ENCODE measurements at places on chromosomes 2 and 18.

DNA sequence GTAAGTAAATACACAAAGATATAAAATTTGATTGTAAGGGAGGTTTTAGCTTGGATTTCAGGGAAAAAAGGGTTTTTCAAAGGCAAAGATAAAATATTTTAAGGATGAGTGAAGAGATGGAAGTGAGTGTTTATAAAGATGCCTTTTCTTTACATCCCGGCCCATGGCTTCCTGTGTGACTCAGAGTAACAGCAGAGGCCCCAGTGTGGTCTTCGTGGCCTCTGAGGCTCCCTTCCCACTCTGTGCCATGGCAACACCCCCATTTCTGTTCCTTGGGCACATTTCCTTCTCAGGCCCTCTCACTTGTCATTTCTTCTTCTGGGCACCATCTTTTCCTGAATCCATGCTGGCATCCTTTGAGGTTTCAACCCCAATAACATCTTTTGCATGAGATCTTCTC is 92.6 kb upstream of the TMEM18 start:
- DNase-seq, result no peak

DNA sequence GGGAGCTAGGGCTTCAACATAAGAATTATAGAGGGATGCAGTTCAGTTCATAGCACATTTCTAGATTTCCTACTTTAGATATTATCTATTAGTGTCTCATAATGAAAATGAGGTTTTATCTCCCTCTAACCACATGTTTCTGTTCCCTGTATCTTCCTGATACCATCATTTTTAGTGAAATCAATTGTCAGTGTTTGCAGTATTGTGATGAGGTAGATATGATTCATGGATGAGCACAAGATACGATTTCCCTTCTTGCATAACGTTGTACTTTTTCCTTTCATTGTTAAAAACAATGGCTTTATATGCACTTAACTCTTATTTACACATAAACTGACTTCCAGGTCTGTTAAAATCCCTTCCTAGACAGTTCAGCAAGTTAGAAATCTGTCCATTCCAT is 211.4 kb downstream of the ZBTB7C start:
- DNase-seq, result no peak

DNA sequence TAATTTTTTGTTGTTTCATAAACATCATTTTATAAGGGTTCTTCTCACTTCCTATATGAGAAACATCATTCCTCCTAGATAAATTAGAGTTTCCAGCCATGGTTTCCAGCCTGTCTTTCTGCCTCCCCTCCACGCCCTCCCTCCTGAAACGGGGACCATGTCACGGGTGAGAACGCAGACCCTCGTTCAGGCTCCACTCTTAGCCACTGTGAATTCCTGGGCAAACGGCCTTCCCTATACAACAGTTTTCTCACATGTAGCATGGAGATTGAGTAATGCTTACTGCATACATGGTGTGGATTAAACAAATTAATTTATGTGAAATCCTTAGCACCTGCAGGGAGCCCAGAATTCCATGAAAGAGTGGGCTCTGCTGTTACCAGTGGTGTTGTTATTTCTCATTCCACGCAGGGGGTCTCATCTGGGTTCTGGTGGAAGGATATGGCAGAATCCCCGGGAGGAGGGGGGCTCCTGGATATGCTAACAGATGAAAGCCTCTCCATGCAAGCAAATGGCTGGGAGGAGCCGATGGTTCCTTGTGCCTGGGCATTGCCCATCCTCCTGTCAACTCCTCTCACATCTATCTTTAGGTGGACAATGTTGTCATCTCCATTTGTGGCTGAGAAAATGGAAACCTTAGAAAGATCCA is 54.0 kb upstream of the TWIST2 start:
- DNase-seq, result no peak

GRCh38 chr2:8303322-8303832 is 378.5 kb upstream of the ID2 start:
- DNase-seq, result no peak

GRCh38 chr2:100223502-100223901 is 81.1 kb upstream of the AFF3 start:
- DNase-seq, result no peak

DNA sequence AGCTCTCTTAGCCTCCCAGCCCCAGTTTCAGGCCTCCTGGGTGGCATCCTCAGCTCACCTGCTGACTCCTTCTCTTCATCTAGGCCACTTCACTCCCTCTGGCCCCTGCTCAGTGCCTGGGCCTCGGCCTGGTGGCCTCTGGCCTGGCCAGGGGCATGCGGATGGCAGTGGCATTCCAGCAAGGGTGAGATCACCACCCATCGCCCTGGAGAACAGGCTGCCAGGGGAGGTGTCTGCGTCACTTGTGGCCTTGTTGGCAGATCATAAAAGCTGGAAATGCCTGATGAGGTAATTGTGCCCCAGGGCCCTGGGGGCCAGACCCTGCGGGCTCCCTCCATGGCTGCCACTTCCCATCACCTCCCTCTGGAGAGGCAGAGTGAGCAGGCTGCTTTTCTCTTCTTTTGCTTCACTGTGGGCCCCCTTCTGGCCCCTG is 72.5 kb upstream of the SMAD2 start:
- no peak for DNase-seq

DNA sequence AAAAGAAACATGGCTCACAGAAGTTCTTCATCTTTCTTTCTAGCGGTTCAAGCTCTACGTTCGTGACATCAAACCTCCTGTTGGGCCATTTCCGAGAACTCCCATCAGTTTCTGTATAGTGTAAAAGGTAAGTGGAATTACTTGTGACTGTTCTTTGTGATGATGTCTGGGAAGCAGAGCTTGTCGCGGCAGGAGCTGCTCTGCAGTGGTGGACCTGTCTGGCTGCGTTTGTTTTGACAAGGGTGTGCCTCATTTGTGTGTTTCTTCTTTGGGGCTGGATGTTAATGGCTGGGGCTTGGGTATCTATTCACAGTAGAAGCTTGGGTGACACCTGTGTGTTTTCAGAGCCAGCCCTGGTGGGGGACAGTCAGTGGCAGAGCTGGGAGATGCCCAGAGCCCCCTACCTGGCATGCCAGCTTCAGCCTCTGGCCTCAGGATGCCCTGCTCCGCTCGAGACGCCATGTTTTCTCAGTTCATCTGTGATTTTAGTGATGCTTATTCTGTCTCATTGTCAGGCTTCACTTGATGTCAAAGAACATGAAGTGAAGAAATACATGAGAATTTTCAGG is 59.6 kb downstream of the LDLRAD4 start:
- DNase-seq, result no peak

DNA sequence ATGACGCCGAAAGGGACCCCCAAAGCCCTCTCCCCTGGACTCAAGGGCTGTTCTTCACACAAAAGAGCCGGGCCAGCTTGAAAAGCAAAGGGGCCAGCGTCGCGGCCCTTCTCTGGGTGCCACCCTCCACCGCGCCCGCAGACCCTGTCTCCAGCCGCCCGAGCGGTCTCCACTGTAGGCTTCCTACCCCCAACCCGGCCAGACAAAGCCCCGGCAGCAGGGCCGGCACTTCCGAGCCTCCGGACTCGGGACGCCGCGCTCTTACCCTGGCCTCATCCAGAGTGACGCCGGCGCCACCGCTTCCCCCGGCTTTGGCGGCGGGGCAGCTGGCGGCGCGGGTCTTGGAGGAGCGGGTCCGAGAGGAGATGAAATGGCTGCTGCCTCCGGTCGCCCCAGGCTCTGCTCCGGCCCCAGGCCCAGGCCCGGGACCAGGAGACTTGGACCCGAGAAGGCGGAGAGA is 603 bp downstream of the ATAD2B start:
- no peak for DNase-seq

- DNase-seq, result no peak
These were observed 143.3 kb downstream of the MREG start for GRCh38 chr2:215870088-215870490.

GRCh38 chr2:238594796-238595749 is 168.3 kb downstream of the ASB1 start:
- no peak for DNase-seq

GRCh38 chr2:233414273-233414654 is 60.0 kb downstream of the DGKD start:
- no peak for DNase-seq

GRCh38 chr2:190550137-190550536 is 15.6 kb upstream of the NEMP2 start:
- no peak for DNase-seq

- no peak for DNase-seq
These were observed 22.9 kb downstream of the MBP start for GRCh38 chr18:77109648-77110019.

GRCh38 chr2:162908567-162908966 is 70.0 kb upstream of the KCNH7 start:
- no peak for DNase-seq

- no peak for DNase-seq
These were observed 82.8 kb downstream of the ZNF516 start for GRCh38 chr18:76412010-76412817.

- no peak for DNase-seq
These were observed at the start of gene KCNJ3 for GRCh38 chr2:154698296-154698720. Gene KCNJ3, plus strand, starts transcription at chr2:154698695. Its CDS starts 81 bp downstream, at chr2:154698776.

GRCh38 chr2:180604077-180604476 is 376.3 kb upstream of the UBE2E3 start:
- no peak for DNase-seq

DNA sequence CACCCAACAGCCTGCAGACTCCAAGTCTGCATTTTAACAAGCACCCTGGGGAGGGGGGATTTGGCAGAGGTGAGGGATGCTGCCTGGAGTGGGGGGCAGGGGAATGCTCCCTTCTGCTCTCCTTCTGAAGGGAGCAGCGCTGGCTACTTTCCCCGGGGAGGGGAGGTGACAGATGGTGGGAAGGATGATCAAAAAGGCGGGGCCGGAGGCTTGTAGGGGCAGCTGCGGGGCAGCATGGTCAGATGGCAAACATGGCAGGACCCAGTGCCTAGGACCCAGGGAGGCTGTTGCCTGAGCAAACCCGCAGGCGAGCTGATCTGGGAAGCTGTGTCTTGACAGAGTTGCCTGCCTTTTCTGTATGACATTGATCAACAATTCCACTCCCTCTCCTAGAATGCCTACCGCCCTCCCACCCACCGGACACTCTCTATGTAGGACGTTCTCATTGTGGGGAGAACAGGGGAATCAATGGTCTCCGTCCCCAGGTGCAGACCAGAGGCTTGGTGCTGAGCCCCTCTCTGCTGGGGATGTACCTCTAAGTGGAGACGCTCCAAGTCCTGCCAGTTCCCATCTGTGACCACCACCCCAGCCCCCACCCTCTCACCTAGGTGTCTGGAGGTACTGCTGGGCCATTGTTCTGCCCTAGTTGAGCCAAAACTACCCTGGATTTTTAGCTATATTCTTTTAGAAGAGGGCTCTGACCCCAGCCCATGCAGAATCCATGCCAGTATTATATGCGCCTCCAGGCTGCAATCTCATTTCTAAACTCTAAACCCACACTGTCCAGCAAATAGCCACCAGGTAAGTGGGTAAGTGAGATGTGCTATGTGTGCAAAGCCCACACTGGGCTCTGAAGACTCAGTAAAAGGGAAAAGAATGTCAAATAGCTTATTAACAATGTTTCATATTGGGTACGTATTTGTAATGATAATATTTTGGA is 89.7 kb upstream of the SEC11C start:
- DNase-seq, result no peak

DNA sequence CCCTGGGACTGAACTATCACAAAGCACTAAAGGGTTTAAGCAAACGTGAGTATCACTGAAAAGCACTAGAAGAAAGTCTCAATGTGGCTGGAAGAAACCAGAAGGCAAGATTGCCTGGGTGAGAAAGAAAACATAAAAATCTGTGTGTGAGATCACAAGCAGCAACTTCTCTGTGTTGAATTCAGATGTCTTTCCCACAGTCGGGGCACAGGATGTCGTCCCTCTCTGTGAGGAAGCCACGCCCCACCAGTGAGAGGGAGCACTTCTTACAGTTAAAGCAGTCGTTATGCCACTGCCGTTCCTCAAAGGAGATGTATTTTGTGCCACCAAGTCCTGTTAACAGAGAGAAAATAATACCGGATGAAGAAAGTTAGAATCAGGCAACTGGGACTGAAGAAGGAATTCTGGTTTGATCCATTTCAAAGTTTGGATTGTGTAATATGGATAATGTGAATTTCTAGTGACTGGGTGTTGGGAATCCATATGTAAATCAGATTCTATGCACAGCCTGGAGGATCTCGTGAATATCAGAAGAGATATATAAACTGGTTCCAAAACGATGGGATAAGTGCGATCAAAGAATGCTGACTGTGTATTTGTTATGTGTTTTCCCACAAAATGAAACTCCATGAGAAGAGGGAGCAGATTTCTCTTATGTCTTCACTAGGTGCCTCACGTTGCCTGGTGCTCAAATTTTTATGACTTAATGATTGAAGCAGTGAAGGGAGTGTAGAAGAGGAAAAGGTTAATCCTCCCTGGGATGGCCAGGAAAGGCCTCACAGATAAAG is 24.0 kb downstream of the C2orf49 start:
- no peak for DNase-seq

DNA sequence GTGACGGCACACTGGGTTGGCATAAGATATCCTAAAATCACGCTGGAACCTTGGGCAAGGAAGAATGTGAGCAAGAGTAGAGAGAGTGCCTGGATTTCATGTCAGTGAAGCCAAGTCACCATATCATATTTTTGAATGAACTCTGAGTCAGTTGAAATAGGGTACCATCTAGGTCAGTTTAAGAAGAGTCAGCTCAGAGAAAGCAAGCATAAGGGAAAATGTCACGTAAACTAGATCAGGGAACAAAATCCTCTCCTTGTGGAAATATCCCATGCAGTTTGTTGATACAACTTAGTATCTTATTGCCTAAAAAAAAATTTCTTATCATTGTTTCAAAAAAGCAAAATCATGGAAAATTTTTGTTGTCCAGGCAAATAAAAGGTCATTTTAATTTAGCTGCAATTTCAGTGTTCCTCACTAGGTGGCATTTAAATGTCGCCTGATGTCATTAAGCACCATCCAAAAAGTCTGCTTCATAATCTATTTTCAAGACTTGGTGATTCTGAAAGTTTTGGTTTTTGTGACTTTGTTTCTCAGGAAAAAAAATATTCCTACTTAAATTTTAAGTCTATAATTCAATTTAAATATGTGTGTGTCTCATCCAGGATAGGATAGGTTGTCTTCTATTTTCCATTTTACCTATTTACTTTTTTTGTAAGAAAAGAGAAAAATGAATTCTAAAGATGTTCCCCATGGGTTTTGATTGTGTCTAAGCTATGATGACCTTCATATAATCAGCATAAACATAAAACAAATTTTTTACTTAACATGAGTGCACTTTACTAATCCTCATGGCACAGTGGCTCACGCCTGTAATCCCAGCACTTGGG is 19.6 kb downstream of the RSAD2 start:
- no peak for DNase-seq

- no peak for DNase-seq
These were observed 579 bp downstream of the LOXL3 start for GRCh38 chr2:74552914-74553811.

DNA sequence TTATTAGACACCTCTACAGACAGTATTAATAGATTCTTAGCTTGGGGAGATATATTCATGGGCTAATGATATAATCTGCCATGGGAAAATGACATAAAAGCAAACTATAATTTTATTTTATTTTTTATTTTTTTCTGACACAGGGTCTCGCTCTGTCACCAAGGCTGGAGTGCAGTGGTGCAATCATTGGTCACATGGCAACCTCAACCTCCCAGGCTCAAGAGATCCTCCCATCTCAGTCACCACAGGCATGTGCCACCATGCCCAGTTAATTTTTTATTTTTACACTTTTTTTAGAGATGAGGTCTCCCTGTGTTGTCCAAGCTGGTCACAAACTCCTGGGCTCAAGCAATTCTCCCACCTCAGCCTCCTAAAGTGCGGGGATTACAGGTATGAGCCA is 39.3 kb downstream of the RTN4 start:
- no peak for DNase-seq

Data from NCI-H2081 treated with DMSO at 0.1 percent for 48 hours (cell line).